ENCODE measurements at places on chromosomes 6 and 20.

DNA sequence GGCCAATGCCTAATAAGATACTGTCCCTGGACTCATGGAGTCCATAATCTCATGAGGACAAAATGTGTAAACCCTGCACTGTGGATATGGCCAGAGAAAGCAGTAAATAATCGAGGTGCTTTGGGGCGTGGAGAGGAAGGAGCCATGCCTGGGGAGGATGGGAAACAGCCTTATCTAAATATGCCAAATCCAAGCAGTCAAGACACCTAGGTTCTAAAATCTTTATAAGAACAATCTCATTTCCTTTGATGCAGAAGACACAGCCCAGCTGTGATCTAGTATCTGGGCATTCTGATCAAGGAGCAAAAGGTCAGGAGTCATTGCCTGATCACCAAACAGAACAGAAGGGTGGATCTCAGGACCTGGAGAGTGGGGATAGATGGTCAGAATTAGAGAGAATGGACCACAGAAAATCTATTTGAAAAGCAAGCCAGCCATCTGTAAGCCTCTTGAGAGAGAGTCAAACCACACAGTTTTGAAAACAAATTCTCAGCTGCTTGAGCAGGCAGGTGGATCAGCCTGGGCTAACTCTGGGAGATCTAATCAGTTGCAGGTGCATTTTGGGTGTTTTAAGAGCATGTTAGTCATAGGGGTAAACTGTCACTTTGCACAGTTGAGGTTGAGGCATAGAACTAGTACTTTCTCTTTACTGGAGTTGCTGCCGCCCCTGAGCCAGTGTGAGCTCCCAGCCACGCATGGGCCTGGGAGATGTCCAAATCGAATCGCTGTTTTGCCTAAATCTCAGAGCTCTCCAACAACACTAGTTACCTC is 130.8 kb upstream of the TNFAIP3 start:
- no peak for DNase-seq

DNA sequence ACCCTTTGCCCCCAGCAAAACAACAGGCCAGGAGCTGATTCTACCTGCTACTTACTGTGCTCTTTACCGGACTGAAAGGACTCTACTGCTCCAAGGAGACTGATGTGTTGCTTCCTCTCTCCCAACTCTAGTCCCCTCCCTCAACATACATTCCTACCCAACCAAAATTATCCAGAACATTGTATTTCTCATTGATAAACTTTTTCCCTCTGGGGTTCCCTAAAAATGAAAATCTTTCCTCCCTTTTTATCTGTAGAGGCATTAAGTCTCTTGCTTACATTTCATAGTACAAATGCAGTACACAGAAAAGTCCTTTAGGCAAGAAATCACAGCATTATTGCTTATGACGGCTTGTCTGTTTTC is 940 bp upstream of the HS3ST5 start:
- DNase-seq: no peak

- DNase-seq: peak; percentile 76
Observed at GRCh38 chr6:125899726-125900182, 56.8 kb upstream of the HINT3 start.

DNA sequence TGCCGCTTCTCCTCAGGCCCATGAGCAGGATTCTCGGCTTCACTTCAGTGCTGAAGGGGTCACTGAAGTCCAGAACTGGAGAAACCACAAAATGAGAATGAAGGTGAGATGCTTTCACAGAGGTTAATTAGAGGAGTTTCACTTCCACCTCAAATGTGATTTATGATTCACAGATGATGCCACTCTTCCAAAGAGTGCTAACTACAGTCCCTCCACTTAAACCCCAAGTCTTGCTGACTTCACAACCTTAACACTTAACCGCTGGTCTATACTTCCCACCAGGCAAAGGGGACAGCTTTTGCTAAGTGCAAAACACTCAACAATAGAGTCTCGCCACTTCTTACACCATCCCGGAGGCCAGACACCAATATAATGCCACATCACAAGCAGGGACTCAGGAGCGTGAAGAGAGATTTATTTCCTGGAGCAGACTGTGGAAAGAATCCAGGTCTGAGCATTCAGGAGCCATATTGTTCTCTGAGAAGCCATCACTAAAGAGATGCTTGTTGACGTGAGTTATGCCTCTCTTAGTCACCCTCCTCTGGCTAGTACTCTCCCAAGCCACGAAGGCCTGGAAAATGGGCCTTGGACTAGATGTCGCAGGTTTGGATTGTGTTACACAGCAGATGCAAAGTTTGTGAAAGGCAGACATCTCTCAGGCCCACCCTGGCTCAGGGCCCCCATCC is 24.4 kb downstream of the RRAGD start:
- DNase-seq: no peak

DNA sequence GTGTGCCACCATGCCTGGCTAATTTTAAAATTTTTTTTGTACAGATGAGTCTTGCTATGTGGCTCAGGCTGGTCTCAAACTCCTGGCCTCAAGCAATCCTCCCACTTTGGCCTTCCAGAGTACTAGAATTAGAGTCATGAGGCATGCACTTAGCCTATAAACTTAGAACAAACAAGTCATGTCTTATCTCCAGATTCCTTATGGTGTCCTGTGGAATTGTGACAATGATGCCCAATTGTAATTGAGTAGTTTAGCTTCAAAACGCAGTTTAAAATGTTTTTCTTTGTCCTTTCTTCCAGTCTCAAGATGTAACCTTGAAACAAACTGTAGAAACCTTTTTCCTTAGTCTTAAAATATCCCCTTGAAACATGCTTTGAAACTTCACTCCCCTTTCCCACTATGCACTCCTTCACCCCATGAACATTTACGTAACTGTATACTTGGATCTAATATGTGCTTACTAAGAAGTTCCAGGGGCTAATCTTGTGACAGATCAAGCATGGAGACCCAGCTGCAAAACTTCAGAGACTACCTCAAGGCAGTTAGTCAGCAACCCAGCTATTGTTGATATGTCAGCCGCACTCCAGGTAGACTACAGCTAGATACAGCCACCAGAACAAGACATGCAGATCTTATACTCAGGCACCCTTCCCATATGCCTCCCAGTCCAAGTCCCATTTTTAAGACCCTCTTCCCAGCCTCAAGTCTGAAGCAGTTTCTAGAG is 46.2 kb downstream of the MAN1A1 start:
- DNase-seq: no peak

DNA sequence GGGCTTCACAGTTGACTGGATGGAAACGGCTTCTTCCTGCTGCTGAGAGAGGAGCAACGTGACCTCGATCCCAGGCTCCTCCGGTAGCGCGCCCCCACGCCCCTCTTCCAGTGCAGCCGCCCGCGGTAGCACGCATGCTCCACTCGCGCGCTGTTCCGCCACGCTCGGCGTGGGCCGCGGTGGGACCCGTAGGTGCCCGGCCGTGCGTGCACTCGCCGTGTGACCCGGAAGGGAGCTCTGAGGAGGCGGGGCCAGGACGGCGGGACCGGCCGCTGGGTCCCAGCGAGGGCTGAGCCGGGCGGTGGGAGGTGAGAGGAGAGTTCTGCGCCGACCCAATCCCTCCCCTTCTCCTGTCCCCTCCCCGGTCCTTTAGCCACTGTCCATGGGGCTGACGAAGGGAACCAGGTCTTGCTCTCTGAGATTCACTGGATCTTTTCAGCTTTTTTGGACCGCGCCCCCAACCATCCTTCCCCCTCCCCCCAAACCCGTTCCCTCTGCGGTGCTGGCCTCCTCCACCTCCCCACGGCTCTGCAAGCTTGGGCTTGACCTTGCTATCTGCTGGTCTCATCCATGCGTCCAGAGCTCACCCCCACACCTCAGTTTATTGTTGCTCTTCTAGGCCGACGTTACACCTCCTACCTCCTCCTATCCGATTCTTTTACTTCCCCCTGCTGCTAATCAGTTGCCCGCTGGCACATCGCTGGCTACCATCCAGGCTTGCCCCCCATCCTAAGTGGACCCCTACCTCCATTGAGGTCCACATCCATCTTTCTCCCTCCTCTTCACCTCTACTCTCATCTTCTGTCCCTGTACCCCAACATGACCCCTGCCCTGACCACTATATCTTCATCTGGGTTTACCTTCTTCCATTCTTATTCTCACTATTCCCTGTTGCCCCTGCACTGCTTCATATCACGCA is at the start of gene CUL9:
CUL9 (plus strand) TSS at position 255 of the 919 bp plus-strand sequence. CDS start 2,115 bp downstream, outside the sequence.
- DNase-seq: peak; percentile 80

DNA sequence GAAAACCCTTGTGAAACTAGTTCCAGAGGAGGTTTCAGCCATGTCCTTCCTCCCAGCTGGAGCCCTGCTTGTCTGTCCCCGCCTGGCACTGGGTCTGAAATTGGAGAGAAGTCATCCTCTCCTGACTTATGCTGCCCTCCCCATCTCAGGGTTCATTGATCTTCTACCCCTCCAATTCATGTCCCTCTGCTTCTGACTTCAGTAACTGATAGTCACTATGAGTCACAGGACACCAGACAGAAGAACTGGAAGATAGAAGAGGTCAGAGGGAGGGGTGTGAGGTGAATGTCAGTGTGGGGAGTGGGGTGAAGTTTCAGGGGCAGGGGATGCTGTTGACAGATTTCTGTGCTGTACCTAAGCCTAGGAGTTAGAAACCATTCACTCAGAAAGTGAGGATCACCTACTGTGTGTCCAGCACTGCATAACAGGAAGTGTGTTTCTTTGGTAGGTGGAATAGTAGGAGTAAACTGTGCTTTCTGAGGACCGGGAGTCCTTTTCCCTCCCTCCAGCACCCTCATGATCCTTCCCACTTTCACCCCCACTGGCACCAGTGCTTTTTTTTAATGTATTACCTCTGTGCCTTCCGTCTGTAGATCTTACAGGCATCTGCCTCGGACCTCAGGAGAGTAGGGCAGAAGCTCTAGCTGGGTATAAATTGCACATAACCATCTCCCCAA is 627 bp upstream of the RPP21 start:
- no peak for DNase-seq

- DNase-seq: no peak
Observed at GRCh38 chr6:129777371-129777770, 67.4 kb upstream of the ARHGAP18 start.

DNA sequence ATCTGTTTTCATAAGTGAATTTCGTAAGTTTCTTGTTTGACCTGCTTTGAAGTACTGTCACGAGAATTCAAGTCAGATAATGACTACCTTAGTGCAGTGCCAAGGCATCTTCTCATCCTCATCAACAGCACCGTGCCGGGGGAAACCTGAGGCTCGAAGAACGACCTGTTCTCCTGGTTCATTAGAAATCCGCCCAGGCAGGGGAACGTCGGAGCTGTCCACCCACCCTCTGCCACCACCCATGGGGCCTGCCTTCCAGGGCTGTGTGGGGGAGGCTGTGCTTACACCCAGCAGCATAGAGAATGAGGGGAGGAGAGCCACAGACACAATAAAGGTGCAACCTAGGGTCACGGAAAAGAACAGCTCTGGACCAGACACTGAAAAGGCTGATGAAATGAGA is 101.6 kb downstream of the RAMACL start:
- no peak for DNase-seq

DNA sequence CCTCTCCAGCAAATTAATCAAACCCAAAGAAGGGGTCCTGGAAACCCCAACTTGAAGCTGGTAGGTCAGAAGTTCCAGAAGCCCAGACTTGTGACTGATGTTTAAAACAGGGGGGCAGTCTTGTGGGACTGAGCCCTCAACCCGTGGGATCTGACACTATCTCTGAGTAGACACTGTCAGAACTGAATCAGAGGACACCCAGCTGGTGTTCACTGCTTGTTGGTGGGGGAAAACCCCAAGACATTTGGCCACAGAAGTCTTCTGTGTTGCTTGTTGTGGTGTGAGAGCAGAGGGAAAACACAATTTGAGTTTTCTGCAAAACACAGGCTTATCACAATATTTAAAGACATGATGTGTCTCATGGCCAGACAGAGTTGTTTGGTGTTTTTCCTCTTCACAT is 29.9 kb downstream of the KIF13A start:
- no peak for DNase-seq

DNA sequence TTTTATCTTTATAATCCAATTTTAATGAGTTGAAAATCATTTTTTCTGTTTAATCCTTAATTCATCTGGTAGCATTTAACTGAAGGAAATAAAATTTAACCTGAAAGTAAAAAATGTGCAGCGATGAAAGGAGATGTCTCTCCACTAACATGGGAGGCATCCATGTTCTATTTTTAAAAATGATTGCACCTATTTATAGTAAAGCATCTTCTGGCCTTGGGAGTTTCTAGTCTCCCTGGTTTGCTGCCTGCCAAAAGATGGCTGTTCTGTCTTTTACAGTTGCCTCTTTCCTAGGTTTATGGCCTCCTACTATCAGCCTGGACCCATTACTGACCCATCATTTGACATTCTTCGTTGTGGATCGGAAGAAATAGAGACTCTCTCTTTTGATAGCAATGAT is 143.0 kb downstream of the B3GAT2 start:
- no peak for DNase-seq

DNA sequence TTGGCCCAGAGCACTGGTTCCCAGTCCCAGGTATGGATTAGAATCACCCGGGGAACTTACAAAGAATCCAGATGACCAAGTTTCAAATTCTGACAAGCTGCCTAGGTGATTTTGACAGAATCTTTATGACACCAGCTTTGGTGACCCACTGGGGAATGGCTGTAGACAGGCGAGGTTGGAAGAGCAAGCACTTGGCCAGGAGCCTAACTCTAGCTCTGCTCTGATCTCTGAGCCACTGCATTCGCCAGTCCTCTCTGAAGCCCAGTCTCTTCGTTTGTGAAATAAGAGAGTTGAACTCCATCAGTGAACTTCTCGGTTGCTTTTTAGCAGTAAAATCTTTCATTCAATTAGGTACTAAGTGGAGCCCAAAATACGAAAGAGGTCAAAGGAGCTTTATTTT is 161.2 kb downstream of the VEGFA start:
- no peak for DNase-seq

DNA sequence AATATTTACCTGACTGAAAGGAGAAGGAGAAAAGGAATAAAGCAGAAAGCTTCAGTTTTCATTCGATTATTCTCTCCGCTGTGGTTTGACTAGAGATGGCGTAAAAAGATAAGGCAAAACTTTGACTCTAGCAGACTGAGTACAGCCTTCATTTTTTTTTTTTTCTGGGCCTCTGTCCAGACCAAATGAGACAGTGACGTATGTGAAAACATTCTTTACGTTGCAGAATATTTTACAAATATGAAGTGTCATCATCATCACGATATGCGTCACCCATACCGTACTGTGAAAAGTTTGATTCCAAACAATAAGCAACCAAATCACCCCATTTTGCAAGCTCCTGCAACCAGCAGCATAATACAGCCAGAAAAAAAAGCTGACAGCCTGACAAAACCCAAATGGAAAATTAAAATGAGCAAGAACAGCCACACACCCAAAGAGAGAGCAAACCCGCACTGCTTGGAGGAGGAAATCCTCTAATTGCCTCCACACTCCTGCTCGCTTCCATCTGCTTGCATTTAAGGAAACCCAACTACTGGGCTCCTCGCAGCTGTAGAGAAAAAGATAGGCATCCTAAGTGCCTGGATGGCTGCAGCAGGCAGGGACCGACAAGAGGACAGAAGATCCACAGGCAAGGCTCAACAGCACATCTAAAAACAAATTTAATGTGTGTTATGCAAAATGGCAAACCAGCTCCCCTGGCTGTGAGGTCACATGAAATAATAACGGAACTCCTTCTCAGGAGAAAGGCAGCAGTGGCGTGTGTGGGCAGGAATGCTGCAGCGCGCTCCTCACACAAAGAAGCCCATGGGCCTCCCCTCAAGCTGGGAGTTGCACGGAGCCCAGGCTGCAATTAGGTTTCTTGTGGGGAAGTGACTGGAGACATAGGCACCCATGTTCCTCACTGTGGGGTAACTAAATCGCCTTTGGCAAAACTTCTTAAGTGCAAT is 113.1 kb downstream of the FYN start:
- DNase-seq: no peak
